Frontal cortex (tissue), 4 donors: ENCODE measurements at places on chromosomes 13 and 19.

DNA sequence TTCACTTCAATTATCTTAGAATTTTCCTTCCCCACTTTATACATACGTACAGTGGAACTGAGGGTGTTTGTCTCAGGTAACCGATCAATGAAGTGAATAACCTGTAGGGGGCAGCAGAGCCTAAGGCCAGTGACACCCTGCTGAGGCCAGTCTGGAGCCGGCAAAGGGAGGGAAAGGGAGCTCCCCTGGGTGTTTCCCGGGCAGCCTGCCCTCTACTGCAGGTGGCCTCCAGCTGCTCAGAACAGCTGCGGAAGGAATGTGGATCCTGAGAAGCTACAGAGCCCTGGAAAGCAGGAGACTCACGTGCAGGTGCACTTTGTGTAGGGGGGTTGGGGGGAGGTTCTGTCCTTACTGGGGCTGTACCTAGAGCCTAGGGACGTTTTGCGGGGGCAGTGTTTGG lies 832 bp upstream of the ZNF491 start:
- DNase-seq, result peak; percentile 74

DNA sequence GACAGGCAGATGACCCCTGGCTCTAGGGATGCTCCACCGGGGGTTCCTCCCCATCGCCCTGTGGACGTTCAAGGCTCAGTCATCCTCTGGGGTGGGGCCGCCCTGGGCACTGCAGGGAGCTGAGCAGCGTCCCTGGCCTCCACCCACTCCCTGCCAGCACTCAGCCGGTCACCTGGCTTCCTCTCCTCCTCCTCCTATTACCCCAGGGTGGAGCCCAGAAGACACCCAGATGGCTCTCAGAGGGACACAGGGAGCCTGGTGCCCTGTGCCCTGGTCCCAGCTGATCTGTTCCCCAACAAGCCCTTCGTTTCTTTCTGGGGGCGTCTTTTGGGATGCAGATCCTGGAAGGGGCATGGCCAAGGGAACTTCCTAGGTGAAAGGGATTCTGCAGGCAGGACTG lies 3.7 kb upstream of the MKNK2 start:
- no peak for DNase-seq

- DNase-seq, result no peak
Observed at GRCh38 chr13:18998389-18998788, 183.2 kb downstream of the TUBA3C start.

- no peak for DNase-seq
Observed at GRCh38 chr19:16208847-16209665, 11.3 kb downstream of the AP1M1 start.

- no peak for DNase-seq
Observed at GRCh38 chr19:36067681-36068080, 13.0 kb downstream of the WDR62 start.

DNA sequence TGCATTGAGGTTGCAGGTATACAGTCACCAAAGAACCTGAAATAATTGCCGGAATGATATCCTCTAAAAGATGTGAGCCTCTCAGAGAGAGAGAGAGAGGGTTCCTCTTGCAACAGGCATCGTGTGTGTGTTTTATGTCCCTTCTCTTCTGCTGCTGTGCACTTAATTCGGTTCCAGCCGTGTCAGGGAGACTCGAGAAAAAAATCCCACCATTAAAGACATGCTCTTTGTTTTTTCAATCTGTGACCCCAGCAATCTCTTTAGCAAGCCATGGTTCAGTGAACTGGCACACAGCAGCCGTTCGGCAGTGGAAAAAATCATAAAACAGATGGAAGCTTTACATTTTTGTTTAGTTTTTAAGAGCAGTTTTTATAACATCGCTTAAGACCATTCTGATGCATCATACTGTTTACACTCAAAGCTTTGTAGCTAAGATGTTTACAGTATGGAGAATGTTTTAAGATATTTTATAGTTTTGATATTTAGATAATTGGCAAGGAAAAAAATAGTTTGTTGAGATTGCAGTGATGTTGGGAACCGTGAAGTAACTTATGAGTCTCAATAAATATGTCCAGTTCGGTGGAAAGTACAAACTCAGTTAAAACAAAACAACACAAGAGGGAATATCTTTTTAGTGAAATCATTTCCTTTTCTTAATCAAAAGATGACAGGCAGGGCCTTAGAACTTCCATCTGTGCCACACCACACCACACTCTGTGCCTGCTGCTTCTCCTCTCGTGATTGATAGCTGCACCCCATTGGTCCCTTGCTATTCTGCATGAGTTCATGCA lies 31.2 kb upstream of the ZNF536 start:
- DNase-seq, result no peak

DNA sequence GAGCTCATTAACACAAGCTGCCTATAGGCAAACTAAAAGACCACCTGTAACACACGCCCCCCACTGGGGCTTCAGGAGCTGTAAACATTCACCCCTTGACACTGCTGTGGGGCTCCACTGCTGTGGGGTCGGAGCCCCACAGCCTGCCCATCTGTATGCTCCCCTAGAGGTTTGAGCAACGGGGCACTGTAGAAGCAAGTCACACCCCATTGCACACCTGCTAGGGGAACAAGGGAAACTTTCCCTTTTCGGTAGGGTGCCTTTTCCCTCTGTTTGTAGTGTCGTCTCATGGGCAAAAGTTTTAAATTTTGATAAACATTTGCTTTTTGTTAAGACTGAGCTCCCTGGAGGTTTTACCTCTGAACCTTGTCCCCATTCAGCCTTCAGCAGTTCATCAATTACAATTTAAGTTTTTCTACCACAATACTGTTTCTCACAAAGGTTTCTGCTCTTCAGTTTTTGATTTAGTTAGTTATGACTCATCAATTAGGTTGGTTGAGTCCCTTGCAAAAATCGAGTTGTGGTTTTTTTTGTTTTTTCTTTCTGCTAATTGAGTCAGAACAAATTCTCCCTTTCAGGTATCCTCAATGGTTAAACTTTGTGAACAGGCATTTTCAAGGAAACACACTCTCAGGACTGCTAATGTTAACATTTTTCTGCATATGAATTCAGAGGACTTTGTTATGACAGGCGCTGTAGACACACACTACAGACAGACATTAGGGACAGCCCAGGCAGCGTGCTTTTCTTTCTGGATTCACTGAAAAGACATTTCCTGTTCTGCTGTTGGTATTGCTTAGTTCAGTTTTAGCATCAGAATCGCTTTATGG lies 35.1 kb downstream of the ZNF433 start:
- DNase-seq, result no peak

DNA sequence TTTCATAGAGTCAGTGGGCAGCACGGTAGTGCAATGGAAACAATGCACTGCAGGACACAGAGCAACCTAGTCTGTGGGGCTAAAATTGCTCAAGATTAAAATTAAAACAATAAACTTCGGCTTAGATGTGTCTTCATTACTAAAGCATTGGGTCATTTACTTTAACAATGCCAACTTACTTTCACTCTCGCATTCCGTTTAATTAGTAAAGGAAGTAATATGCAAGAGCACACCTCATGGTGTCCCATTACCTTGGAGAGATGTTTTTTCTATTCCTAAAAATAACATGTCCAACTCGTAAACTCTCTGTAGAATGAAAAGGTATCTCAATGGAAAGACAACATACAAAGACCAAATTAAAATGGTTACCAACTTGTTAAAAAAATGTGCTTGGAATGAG lies 738.4 kb downstream of the PCDH17 start:
- DNase-seq, result no peak

GRCh38 chr13:49620170-49620621 lies 8.1 kb upstream of the ARL11 start:
- DNase-seq, result no peak

DNA sequence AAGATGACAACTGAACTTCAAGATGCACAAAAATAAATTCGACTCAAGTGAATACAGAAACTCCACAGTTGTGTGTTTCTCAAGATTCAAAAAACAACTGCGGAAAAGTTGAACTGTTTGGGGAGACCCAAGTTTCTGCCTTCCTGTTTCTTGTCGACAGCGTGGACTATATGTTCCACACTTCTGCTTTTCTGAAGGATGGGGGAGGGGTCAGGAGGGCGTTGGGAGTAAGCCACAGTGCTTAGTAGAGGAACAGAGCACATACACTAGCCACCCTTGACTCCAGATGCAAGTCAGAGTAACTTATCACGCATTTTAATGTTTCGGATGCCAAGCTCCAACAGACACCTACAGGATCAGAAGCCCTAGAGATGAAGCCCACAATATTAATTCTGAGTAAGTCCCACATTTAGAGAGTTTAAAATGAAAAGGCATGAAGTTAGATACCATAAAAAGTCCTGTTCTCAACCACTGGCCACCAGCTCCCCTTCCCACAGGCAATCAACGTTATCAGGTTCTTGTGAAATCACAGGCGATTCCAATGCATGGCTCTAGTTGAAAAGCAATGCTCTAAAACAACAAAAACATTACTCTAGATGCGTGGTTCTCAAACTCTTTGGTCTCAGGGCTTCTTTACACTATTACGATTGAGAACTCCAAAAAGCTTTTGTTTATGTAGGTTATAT lies 4.2 kb downstream of the TUBGCP3 start:
- DNase-seq, result no peak
